ENCODE measurements at places on chromosomes 13 and 19. TPM values are rescaled to one million over a fixed set of nuclear protein-coding genes. Genes with fewer than 3 reads are reported as not detected.

C19orf85 gene
- total RNA-seq = not detected

MARCHF2 gene
- total RNA-seq = 37.9 TPM

ZNF541 gene
- under 0.01 TPM for total RNA-seq

PROZ gene
- not detected for total RNA-seq

CEACAM6 gene
- not detected for total RNA-seq

ATP7B gene
- 32.2 TPM for total RNA-seq

CARM1 gene
- 34.7 TPM for total RNA-seq

FGF21 gene
- total RNA-seq = not detected

C13orf42 gene
- total RNA-seq = not detected

MATK gene
- 19.7 TPM for total RNA-seq

ANGPTL8 gene
- total RNA-seq = not detected

SLC25A15 gene
- total RNA-seq = 17.8 TPM
